ENCODE measurements at places on chromosomes 7 and 10. TPM values are rescaled to one million over a fixed set of nuclear protein-coding genes. Genes with fewer than 3 reads are reported as not detected.

The CPED1 gene
- polyA plus RNA-seq = 35.5 TPM

The DRGX gene
- polyA plus RNA-seq = not detected

The FANK1 gene
- polyA plus RNA-seq = 0.19 TPM

The TAS2R41 gene
- not detected for polyA plus RNA-seq

The CPVL gene
- polyA plus RNA-seq = 34.0 TPM

Data from muscle of arm (tissue), 14 donors.